Sigmoid colon (tissue), 7 donors: ENCODE measurements at places on chromosomes 12 and 14. TPM values are rescaled to one million over a fixed set of nuclear protein-coding genes. Genes with fewer than 3 reads are reported as not detected.

The DYRK2 gene
- total RNA-seq = 20.6 TPM

GRCh38 chr14:99286761-99287160, 14.8 kb upstream of the BCL11B start:
- DNase-seq = no peak

The AHNAK2 gene
- total RNA-seq = 105 TPM

The PPP1R36 gene
- total RNA-seq = not detected

The PZP gene
- total RNA-seq = not detected

DNA sequence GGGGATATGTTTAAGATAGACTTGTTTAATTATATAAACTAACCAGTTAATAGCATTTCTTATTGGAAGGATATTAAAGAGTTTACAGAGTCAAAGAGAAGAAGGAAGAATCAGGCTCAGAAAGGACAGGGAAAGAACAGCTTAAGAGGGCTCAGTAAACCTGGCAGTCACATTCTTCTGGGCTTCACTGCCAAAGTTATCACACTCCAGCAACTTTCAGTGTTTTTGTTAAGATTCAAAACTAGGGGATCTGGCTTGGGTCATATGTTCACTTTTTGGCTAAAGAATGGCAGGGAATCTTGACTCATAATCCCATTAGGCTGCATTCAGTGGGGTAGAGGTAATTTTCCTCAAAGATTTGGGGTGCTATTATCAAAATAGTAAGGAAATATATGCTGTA, 312.3 kb downstream of the RAD51B start:
- no peak for DNase-seq

The SLC25A21 gene
- 1.1 TPM for total RNA-seq

DNA sequence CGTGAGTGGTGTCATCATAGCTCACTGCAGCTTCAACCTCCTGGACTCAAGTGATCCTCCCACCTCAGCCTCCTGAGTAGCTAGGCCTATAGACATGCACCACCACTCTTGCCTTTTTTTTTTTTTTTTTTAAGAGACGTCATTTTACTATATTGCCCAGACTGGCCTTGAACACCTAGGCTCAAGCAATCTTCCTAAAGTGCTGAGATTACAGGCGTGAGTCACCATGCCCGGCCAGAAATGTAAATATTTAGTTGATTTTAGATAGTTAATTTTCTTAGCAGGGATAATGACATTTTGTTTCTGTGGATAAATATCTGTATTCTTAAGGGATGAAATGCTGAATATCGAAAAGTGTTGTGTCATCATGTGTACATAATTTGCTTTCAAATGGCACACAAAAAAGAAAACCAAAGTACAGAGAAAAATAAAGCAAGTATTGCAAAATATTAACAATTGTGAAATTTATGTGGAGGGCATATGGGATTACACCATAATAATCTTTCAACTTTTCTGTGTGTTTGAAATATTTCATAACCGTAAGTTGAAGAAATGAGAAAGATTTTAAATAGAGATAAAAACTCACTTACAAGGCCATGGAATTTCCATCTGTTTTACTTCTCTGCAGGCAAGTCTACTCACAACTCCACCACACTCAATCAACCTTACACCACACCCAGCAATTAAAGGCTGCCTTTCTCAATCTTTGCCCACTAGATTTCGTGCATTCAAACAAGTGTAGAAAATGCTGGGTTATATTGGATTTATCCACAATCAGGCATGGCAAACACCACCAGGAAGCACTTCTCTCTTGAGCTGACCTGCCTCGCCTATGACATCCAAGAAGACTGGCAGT, 93.7 kb downstream of the SPTSSA start:
- DNase-seq = no peak

The CBLN3 gene
- total RNA-seq = 8.9 TPM

- no peak for DNase-seq
Measured at GRCh38 chr14:21211509-21211908, 55.6 kb upstream of the OR5AU1 start.

- no peak for DNase-seq
Measured at GRCh38 chr14:103329401-103330347, 4.4 kb upstream of the EIF5 start.

- DNase-seq = no peak
Measured at GRCh38 chr14:92955381-92955780, 32.4 kb downstream of the CHGA start.

DNA sequence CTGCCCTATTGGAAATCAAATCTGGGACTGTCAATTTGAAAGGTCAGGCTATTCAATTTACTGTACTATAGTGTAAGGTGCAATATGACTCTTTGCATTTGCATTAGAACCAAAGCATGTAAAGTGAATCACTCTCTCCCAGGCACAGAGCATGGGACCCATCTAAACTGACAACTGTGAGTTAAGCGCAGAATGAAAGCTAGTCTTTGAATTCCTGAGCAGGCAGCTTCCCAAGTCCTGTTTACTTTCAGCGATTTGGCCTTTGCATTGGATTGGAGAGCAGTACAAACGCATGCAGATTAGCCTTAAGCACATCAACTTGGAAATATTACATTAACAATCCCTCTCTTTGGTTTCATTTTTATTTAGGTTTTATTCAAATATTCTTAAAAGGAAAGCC, 74.6 kb downstream of the RERG start:
- no peak for DNase-seq

GRCh38 chr12:12686925-12687324, 9.1 kb downstream of the GPR19 start:
- DNase-seq = no peak

The TTC9 gene
- total RNA-seq = 0.71 TPM

- DNase-seq = no peak
Measured at GRCh38 chr12:130958557-130959140, 4.9 kb downstream of the ADGRD1 start.

GRCh38 chr14:23530375-23531055, 21.1 kb downstream of the ZFHX2 start:
- no peak for DNase-seq

- DNase-seq = no peak
Measured at GRCh38 chr14:25389948-25390347, 340.0 kb upstream of the STXBP6 start.

DNA sequence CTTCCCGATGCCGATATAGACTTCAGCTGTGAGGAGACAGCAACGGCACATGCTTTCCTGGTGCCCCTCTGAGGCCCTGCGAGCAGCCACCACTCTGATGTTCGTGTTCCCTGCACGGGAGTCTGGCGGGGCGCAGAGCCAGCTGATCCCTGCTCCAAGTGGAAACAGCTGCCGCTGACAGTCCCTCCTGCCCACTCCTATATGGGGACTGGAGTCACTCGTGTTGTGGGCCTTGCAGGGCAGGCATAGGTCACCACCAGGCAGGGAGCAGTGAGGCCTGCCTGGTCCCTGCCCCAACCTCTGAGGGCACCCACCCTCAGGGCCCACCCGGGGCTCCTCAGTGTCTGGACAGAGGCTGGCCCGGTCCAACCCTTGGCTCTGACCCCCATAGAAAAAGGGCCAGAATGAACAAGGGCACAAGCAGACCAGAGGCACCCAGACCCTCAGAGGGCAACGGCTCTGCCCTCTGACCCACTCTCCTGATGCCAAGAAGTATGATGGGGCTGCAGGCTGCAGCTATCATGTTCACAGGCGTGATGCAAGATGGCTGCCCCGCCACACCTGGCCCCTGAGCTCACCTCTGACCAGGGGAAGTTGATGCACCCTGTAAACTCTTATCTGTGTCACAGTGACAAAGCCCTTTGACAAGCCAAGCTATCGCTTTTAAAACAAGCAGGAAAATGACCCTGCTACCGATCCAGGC, 181.6 kb downstream of the CALM1 start:
- no peak for DNase-seq

The LALBA gene
- not detected for total RNA-seq

The ASCL1 gene
- not detected for total RNA-seq

The MAP3K9 gene
- 0.36 TPM for total RNA-seq

GRCh38 chr14:80930836-80931389, 10.6 kb downstream of the CEP128 start:
- DNase-seq = no peak

GRCh38 chr12:15824516-15824915, 35.3 kb upstream of the EPS8 start:
- DNase-seq = no peak

DNA sequence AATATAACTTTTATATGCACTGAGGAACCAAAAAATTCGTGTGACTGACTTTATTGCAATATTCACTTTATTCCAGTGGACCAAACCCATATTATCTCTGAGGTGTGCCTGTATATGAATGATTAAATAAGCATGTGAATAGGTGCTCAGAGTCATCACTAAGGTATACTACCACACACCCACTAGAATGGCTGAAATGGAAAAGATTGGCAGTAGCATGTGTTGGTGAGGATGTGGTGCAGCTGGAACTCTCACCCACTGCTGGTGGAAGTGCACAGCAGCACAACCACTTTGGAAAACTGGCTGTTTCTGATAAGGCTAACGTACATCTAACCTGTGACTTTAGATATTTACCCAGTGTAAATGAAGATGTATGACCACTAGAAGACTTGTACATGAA, 36.8 kb downstream of the GOLGA5 start:
- DNase-seq = no peak

DNA sequence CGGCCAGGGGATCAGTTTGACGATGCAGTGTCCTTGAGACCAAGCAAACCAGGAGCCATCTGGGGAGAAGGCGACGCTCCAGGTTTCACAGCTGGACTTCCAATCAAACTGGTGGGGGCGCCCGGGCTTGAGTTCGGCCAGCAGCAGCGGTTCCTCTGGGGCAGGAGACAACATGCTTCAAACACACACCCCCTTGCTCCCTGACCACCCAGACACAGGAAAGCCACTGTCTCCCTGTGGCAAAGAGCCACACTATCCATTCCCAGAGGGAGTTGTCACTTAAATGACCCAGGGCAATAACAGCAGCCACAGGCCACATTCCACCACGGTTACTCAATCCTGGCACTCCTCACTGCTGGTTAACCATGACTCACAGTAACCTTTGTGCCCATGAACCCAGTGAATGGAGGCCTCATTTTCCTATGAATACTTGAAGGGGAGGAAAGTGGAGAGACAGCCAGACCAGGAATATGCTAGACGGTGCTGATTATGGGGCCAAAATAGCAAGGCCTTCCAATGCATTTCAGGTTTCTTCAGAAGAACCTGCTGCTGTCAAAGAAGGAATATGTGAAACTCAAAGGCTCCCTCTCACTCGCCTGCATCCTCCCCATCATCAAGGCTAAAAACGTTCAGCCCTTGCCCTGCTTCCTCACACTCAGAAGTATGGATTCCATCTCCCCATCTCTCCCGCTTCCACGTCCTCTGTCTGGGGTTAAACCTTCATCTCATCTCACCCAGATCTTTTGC, 8.5 kb downstream of the WSB2 start:
- peak; percentile 88 for DNase-seq

The OR4E2 gene
- total RNA-seq = not detected

The KIF26A gene
- total RNA-seq = 2.1 TPM

The TCL1A gene
- total RNA-seq = not detected

The NRXN3 gene
- total RNA-seq = 46.3 TPM

- DNase-seq = no peak
Measured at GRCh38 chr14:90605430-90605829, 208.6 kb downstream of the CALM1 start.

The PYM1 gene
- 28.8 TPM for total RNA-seq

GRCh38 chr12:128661226-128661569, 162.6 kb downstream of the SLC15A4 start:
- DNase-seq = no peak

The C12orf54 gene
- not detected for total RNA-seq

DNA sequence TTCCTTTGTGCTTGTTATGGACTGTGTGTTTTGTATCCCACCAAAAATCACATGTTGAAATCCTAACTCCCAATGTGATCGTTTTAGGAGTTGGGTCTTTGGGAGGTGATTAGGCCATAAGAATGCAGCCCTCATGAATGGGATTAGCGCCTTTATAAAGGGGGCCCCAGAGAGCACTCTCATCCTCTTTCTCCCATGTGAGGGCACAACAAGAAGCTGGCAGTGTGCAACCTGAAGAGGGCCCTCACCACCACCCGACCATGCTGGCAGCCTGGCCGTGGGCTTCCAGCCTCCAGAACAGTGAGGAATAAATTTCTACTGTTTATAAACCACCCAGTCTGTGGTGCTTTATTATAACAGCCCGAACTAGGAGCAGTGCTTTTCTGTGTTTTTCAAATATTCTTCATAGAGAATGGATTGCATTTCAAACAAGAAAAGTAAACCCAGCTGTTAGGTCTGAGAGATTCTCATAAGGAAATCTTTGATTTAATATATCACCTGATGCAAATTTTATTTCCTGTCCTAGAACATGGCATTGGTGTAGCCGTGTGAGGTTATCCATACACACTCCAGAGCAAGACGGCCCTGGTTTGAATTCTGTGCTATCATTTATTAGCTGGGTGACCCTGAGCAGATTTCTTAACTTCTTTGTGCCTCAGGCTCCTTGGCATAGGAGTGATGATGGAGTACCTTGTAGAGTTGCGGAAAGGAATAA, 27.8 kb downstream of the HSPB8 start:
- DNase-seq = peak; percentile 78

The IQSEC3 gene
- 0.33 TPM for total RNA-seq

The GPRC5A gene
- 3.1 TPM for total RNA-seq
